ENCODE measurements at places on chromosomes 6 and 20.

DNA sequence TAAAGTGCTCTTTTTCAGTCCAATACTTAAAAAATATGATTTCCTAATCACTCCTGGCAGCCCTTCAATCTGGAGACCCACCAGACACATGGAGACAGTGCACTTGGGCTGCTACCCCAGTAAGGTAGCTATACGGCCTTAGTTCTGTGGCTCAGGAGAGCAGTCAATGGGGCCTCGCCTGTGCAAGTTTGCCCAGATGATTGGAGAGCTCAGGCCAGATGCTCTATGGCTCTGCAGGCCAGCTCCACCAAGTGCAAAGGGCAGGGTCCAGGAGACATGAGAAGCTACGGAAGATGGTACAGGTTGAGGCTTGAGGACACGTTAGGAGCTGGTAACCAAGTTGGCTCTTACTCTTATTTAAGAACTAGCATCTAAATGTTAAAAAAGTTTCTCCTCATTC is 30.7 kb downstream of the STK38 start:
- DNase-seq, result no peak

GRCh38 chr6:118860880-118861279 is 33.1 kb upstream of the ASF1A start:
- DNase-seq, result no peak

DNA sequence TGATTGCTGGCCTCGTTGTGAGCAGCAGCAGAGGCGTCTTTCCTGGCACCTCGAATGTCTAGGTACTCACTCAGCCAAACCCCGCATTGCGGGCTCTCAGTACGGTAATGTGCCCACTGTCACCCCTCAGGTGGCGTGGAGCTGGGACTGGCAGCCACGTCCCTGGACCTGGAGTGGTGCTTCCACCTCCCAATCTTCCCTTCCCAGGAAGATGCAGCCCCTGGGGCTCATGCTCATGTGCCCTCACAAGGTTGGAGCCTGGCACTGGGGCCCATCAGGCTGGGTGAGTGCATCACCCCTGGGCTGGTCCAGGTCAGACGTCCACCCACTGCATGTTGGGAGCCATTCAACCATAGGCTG is 75.7 kb downstream of the TCP11 start:
- DNase-seq, result no peak

- peak; percentile 96 for DNase-seq
These were observed 39.2 kb downstream of the GSTA4 start for GRCh38 chr6:52955871-52956270.

Data from WERI-Rb-1 (cell line).